ENCODE measurements at places on chromosomes 1 and 21.

DNA sequence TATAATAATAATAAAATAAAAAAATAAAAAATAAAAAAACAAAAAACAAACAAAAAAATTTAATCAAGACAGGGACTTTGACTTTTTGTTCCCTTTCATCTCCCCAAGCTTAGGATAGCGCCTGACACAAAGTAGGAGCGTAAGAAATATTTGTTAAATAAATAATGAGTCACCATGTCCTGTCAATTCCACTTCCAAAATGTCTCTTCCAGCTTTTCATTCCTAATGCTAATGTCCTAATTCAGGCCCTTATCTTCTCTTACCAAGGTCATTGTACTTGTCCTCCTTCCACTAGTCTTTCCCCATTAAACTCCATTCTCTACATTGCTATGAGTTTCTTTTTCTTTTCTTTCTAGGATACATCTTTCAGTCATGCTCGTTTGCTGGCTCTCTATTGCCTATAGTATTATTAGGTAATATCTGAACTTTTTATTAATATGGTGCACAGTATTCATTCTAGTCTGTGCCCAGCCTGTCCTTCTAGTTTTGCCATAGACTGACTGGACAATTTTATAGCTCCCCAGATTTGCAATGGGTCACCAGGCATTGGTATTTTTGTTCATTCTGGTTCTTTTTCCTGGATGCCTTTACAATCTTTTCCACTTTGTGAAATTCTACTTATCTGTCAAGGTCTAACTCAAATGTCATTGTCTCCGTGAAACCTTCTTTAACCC lies 11.4 kb downstream of the NEXN start:
- no peak for DNase-seq

DNA sequence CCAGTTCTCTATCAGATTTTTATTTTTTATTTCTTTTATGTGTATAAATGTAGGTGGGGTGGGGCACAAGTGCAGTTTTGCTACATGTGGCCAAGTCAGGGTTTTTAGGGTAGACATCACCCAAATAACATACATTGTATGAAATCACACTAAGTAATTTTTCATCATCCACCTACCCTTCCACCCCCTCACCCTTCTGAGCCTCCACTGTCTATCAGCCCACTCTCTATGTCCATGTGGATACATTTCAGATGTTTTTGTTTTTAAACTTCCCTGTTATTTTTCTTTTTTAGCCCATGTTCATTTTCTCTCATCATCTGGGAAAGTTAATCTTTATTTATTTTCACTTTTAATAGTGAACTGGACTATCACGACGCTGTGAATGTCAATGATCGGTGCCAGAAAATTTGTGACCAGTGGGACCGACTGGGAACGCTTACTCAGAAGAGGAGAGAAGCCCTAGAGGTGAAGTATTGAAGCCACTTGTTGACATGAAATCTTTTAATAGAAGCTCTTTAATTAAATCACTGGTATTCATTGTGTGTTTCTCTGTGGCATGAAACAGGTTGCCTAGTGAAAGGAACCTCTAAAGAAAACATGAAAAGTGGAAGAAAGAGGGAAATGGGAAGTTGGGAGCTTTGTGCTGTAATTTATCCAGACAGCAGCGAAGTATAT lies 47.6 kb upstream of the MTR start:
- no peak for DNase-seq

GRCh38 chr21:21751286-21751685 lies 753.1 kb downstream of the NCAM2 start:
- no peak for DNase-seq

GRCh38 chr1:7680207-7680954 lies 90.7 kb upstream of the VAMP3 start:
- peak; percentile 20 for DNase-seq

GRCh38 chr1:82399093-82399492 lies 598.4 kb downstream of the ADGRL2 start:
- DNase-seq = no peak

GRCh38 chr1:119712342-119713038 lies 756 bp downstream of the PHGDH start:
- peak; percentile 8 for DNase-seq

DNA sequence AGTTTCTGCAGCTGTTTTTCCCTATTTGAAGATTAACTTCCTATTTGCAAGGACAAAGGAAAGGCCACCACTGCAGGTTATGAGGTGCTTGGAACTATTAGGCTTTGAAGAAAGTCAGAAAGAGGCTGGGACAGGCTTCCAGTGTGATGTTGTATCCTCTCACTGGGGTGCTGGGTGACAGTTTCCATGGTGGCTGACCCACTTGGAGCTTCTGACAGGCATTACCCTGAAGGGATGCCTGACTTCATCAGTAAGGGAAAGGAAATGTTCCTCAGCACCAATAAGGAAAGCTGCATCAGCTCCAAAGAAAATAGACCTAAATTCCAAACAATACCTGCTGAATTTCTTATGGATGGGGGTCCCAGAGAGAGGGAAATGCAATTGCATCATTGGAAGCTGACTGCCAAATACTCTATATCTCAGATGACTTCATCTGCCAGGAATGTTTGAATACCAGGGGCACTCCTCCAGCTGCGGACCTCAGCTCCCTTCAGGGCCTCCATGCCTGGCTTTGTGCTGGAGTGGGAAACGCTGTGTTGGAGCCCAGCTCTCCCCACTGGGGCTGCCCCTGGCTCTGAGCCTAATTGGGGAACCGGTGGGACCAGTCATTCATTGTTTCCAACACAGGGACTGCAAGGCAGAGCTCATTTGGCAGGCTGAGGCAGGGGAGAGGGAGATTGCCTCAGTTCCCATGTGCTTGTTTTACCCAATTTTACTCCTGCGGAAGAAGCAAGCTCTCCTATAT lies 76.6 kb downstream of the RGL1 start:
- no peak for DNase-seq

- no peak for DNase-seq
These were observed 137.6 kb upstream of the SGIP1 start for GRCh38 chr1:66396212-66396890.

GRCh38 chr1:192810253-192810880 lies 1.5 kb downstream of the RGS2 start:
- DNase-seq = no peak

DNA sequence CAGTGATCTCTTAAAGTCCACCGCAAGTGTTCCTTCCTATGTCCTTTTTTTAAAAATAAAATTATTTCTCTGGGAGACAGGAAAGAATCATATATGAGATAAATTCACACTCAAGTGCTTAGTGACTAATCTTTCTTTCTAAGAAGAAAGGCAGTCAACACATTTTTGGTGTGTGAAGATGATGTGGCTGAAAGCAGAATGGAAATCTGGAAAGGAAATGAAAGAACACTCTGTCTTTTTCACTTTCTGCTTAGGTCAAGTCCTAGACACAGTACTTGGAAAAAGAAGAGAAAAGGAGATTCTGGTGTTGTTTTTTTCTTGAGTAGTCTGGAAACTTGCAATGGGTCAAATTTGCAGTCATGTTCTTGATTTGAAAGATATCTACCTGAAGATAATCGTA lies 45.5 kb upstream of the PRRX1 start:
- no peak for DNase-seq

GRCh38 chr1:40606194-40606593 lies 59.3 kb downstream of the RIMS3 start:
- DNase-seq = no peak

GRCh38 chr1:175197531-175197930 lies 5.0 kb upstream of the KIAA0040 start:
- no peak for DNase-seq

DNA sequence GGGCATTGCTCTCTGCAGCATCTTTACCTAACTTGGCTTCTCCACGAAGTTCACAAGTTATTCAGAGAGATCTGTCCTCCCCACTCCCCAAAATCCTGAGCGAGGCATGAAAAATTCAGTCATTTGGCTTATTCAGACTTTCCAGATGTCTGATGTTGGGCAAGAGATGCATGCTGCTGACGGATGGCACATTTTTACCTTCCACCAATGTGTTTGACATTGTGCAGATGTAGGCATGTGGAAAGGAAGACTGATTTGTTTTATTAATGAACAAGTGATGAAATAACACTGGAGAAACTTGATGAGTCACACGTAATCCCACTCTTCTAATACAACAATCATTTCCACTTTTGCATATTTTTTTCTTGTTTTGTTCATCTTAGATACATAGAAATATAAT lies 86.7 kb downstream of the C1orf94 start:
- DNase-seq = no peak

DNA sequence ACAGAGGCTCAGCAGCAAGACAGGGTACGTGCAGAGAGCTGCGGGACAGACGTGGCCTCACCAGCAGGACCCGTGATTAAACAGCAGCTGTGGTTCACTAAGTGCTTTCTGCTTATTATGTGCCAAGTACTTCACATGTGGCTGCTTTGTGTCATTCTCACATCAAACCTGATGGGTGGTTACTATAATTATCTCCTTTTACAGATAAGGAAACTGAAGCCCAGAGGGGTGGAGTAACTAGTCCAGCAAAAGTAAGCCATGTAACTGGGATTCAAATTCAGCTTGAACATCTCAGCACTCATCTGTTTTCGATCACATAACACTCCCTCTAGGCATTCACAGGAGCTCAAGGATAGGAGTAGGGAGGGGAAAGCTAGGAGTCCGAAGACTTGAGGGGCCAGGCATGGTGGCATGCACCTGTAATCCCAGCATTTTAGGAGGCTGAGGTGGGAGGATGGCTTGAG lies 50.8 kb upstream of the CLIC4 start:
- DNase-seq = no peak

GRCh38 chr1:150981177-150981804 lies 801 bp upstream of the ANXA9 start:
- DNase-seq = no peak

- no peak for DNase-seq
These were observed 249.2 kb upstream of the C1orf174 start for GRCh38 chr1:4149281-4149680.

DNA sequence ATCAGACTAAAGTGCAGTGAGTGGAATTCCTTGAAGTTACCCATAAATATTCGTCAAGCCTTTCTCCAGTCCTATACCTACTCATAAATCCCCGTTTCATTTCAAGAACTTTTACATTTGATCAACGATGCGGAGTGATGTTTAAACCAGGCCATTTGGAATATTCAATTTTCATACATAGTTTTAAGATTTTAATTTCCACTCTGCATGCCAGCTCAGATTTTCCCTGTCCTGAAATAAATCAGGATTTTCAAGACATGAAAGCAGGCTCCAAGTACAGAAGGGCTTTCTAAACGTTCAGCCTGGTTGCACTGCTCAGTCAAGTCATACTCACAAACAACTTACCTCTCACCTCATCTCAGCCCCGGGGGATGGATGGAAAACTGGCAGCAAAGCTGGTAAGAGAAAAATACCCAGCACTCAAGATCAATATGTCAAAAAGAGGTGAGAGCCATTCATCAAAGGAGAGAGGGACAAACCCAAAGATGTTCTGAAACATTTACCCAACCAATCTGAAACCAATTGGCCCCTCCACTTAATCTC lies 418.5 kb downstream of the PLPP3 start:
- DNase-seq = no peak

DNA sequence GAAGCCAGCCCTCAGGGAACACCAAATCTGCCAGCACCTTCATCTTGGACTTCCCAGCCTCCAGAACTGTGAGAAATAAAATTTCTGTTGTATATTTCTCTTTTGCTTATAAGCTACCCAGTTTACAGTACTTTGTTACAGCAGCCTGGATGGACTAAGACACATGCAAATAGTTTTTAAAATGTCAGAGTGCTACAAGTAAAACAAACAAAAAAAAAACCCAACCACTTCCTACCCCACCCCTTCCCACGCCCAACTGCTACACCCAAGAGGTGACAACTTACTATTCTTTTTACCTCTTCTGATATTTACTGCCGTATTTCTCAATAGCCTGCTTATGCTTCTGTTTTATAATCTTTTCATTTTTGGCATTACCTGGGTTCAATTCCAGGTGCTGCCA lies 8.6 kb upstream of the SPSB1 start:
- DNase-seq = no peak

GRCh38 chr1:85058786-85059185 lies 10.5 kb upstream of the MCOLN3 start:
- no peak for DNase-seq

GRCh38 chr1:235563513-235564061 lies 59.3 kb upstream of the B3GALNT2 start:
- DNase-seq = no peak

DNA sequence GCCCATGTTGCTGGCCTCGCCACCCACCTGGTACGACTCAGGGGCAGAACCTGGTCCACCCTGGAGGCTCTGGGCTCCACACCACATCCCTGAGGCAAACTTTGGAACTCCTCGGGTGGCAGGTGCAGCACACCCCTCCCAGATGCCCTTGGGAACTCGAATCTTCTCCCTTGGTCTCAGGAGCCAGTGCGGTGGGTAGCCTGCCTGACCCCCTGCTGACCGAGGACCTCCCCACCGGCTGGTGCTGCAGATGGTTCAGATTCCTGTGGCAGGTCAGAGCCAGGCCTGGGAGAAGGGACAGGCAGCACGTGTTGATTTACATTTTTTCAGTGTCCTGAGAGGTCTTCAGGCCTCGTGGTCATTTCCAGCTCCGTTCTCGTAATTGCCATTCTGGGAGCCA lies 6.3 kb upstream of the CFAP410 start:
- DNase-seq = no peak

DNA sequence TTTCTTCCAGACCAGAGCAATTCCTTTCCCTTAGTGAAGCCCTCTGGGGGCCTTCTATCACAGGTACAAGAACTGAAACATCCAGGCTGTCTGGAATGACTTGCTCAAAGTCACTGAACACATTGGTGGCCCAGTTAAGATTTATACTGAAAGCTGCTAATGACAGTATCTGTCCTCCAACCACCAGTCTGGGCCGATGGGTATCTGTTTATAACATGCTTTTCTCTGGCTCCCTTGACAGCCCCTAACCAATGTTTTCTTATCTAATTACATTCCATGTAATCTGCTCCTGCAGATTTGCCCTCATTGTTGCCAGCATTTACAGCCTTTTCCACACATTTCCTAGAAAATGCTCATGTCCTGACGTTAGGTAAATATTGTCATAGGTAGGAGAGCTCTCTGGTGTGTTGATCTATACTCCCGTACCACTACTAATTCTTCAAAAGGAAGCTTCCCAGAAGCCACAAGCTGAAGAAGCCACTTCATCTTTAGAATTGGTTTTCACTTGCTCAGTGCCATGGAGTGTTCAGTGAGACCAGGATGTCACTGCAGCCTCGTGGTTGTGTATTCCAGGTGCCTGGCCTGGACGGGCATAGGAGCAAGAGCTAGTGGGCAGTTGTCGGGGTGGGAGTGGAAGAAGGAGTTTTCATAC lies 163.9 kb downstream of the TSEN15 start:
- DNase-seq = no peak
